ENCODE measurements at places on chromosomes 5 and 9.

DNA sequence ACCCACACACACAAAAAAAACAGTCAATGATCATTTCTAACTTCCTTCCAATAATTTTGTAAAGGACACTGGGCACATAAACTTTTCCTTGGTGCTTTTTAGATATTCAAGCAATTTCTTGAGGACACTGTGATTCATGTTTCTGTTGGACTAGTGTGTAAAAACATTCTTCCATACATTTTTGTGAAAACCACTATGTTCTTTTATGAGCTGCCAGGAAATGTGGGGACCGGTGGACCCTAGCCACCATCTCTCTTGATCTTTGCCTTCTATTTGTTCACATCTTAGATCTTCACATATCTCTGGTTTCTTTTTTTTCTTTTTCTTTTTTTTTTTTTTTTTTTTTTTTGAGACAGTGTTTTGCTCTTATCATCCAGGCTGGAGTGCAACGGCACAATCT lies 287.4 kb downstream of the GLIS3 start:
- DNase-seq = no peak

DNA sequence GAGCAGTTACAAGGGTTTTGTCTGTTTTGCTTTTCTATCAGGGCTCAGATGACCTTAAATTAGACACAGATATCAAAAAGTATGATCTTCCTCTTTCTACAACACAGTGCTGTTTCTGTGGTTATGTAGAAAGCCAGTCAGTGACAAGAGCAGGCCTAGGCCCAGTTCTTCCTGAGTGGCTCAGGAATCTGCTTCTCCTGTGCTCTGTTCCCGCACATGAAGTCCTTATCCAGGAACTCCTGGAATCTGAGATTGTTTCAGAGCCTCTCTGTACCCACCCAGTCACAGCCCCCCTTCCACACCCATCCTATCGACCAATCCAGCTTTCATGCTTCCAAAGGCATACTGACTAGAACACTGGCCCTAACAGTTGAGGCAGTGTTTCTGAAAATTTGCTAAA lies 40.4 kb upstream of the SMU1 start:
- DNase-seq = no peak

GRCh38 chr9:20568400-20568799 lies 53.9 kb downstream of the MLLT3 start:
- no peak for DNase-seq

DNA sequence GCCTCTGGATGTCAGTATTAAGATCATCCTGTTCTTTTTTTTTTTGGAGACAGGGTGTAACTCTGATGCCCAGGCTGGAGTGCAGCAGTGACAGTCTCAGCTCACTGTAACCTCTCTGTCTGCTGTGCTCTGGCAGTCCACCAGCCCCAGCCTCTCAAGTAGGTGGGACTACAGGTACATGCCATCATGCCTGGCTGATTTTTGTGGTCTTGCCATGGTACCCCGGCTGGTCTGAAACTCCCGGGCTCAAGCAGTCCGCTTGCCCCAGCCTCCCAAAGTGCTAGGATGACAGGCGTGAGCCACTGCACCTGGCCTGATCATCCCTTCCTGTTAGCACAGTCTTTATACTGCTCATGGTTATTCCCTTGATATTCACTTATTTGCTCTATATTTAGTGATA lies 3.5 kb downstream of the KDM4C start:
- DNase-seq = no peak

- DNase-seq = no peak
Measured at GRCh38 chr9:127541865-127542264, 70.2 kb upstream of the STXBP1 start.

DNA sequence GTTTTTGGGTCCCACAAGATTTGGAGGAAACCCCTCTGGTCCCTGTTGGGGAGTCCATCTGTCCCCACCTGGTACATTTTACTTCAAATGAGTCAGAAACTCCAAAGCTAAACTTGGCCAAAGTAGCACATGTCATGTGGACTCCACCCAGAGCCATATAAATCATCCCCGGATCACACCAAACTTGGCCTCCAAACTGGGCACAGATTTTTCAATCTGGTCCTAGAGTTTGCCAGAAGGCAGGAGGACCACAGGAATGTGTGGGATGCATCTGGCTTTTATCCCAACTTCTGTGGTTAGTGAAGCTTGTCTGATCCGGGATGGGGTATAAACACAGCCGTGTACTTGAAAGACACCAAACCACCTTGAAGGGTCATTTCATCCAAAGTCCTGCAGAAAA lies 66.3 kb downstream of the MAT2B start:
- DNase-seq = no peak

GRCh38 chr5:2451100-2451499 lies 300.4 kb downstream of the IRX2 start:
- no peak for DNase-seq

DNA sequence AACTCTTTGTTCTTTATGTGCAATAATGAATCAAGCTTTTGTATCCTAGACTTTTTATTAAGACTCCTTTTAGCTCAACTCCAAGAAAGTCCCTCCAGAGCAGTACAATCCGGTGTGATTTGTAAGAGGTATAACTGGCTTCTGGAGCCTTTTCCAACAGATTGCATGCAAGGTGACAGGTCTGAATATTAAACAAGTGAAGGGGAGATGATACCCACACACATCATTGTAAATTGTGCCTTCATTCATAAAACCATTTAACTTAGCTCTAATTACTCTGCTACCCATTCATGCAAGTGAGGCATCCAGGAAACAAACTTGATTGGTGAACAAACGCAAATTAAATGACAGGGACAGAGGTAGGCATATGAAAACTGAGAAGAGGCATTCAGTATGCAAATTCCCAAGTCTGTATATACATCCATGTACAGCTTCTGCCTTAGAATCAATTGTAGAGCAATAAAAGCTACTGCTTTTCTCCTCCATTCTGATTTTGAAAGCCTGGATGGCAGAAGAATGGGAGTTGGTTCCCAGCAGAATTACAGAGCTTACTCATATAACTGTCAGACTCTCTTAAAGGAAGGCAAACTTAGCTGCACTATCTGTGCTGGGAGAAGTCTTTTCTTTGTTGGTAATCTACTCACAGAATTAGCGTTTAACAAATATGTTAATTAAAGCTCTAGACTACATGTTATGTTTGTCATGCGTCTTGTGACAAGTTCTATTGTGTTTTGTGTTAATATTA lies 261.0 kb upstream of the CDH6 start:
- no peak for DNase-seq

- DNase-seq = no peak
Measured at GRCh38 chr9:4573176-4573575, 82.9 kb downstream of the SLC1A1 start.

- DNase-seq = no peak
Measured at GRCh38 chr5:130974021-130974683, 190.9 kb downstream of the HINT1 start.

DNA sequence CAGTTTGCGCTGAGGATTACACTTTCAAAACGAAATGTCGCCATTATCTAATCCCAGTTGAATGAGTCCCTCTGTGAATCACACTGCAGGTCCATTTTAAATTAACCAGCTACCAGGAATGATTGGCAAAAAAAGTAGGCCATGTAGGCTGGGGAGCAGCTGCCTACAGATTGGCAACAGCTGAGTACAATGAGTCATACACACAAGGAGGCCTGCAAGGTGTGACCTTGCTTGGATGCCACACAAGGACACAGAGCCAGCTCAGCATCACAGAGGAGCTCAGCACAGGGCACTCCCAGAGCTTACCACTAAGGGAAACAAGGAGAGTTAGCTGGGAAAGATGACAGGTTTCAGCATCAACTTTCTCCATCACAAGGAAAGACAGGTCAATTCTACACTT lies 12.9 kb downstream of the HAVCR1 start:
- DNase-seq = no peak

- DNase-seq = no peak
Measured at GRCh38 chr9:4196886-4197285, 103.0 kb downstream of the GLIS3 start.

DNA sequence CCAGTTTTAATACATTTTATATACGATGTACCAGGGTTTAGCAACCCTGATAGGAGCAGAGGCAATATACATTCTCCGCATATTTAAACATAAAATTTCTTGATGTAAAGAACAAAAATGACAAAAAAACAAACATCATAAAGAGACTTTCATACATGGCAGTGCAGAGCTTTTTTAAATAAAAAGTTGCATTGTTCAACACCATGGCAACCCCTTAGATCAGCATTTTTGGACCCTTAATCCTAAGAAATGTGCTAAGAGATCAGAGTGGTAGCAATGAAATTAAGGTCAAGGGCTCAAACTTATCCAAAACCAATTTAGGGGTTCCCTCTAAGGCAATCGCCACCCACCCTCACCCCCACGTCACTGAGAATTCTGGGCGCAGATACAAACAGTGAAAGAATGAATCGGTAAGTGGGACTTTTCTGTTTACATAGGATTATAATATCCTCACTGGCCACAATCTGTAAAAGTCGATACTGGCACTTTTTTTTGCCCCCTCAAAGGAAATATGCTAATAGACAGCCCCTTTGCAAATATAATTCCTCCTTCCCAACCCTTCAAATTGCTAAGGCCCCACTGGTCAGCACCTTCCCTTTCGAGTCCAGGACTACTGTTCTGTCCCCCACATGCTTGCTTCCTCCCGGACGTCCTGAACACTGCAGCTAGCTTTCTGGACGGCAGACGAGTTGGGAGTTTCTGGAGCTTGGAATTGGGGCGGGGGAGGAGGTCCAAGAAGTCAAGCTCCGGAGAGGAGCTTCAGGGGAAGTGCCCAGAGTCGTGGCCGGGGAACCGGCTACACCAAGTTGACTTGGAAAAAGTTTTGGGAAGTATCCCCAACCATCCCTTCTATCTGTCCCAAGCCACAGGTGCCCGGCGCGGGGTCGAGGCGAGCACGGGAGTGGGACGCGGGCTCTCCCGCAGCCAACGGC lies 2.2 kb downstream of the GAS1 start:
- no peak for DNase-seq

- no peak for DNase-seq
Measured at GRCh38 chr5:35212122-35212982, 17.9 kb downstream of the PRLR start.

DNA sequence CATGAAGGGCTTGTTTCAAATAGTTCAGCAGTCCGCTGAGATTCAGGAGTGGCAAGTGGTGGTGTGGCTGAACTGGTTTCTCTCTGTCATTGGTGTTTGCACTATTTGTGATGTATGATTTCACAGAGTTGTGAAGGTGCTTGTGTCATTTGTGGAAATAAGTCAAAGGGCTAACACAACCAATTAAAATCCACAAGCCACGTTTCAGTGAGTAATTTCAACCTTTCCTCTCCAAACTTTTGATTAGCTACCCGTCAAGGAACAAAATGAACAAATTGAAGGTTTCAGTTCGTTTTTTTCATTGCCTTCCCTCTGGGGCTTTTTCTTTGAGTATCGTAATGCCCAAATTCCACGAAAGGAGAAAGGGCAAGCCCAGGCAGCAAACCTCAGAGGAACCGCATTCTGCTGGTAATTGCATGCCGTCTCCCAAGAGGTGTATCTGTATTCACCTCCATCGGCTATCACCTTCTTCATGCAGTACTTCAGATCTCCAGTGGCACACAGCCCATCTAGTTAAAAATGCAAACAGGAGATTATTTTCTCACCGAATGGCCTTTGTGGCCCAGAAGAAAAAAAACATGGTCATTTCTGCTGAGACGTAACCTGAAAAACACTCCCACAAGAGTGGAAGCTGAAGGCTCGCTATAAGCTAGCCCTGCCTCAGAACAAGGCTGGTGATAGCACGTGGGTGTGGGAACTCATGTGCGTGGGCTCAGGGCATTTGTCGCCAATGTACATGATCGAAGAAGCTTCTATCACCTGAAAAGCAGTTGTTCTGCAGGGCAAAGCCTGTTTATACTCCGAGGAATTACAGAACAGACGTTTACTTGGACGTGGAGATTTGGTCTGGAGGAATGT lies 197.1 kb downstream of the NR3C1 start:
- no peak for DNase-seq

GRCh38 chr5:28408186-28408585 lies 1369.8 kb upstream of the CDH9 start:
- DNase-seq = no peak

- DNase-seq = no peak
Measured at GRCh38 chr9:71632776-71633175, 135.5 kb downstream of the CEMIP2 start.

DNA sequence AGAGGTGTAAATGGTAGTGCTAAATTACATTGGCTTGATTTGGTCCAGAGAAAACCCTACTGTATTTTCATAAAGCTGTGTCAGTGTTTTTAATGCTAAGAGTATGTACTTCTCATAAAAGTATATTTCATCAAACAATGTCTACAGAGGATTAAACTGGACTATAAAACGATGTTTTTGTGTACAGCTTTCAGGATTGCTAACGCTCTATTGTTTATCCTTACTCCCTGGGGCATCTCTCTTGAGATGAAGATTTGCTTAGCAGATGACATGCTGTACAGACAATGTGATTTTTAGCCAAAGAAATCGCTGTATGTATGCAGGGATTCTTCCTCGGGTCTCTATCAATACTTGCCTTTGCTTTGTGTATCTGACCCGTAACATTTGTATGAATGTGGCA lies 216.0 kb downstream of the FBXL7 start:
- DNase-seq = no peak

DNA sequence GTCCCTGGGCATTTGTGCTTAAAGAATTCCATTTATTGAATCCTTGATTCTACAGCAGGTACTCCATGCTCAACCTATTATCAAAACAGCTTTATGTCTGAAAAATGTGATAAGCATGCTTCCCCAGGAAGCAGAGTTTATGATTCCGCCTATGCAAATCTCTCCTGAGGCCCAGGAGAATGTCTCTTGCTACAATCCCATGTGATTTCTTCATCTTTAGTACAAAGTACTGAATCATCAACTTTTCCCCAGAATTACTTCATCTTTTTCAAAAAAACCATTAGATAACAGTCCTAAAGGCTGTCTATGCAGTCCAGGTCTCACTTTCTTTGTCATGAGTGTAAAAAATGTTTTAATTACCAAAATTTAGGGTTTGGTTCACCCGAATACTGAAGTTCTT lies 130.2 kb upstream of the ADAMTSL1 start:
- no peak for DNase-seq

- DNase-seq = no peak
Measured at GRCh38 chr9:91519520-91520277, 96.1 kb upstream of the NFIL3 start.

DNA sequence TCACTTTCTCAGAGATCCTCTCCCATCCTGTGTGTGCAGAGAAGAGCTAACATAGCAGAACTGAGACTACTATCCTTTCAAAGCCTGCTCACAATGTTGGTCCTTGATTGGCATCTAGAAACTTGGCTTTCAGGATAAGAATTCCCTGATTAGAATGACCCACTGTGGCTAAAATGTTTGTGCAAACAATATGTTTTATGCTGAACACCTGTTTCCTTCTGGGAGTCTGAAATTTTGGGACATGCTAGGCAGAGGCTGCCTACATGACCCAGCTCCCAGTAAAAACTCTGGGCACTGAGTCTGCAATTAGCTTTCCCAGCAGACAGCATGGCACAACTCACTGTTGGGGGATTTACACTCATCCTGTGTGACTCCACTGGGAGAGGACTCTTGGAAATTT lies 78.9 kb downstream of the CFAP95 start:
- DNase-seq = no peak
